ENCODE measurements at places on chromosomes 11 and 22. TPM values are rescaled to one million over a fixed set of nuclear protein-coding genes. Genes with fewer than 3 reads are reported as not detected.

Gene NLRP14
- 0.08 TPM for total RNA-seq

Gene AQP11
- 1.2 TPM for total RNA-seq

Gene MOGAT2
- total RNA-seq = not detected

Gene P2RX6
- total RNA-seq = 4.1 TPM

Gene DRD4
- 1.0 TPM for total RNA-seq

Gene NTM
- 82.5 TPM for total RNA-seq

Gene HSPB2
- 67.8 TPM for total RNA-seq

All from right cardiac atrium (tissue), 5 donors.